ENCODE measurements at places on chromosomes 4 and X. TPM values are rescaled to one million over a fixed set of nuclear protein-coding genes. Genes with fewer than 3 reads are reported as not detected.

Gene ZNF141
- 36.3 TPM for total RNA-seq

Gene ARHGAP6
- total RNA-seq, result 2.3 TPM

Gene HPGDS
- total RNA-seq, result not detected

Gene MAGEB17
- total RNA-seq, result not detected

Gene PNMA6E
- total RNA-seq, result not detected

GRCh38 chr4:17605236-17605635, 9.2 kb upstream of the MED28 start:
- H3K27ac ChIP-seq, result no peak overlapping the region
- peaks cover 2% of the 10 kb centered on the region for H3K36me3 ChIP-seq
- H3K4me1 ChIP-seq, result no peaks in the 10 kb centered on the region
- no peak overlapping the region for H3K4me3 ChIP-seq
- DNase-seq, result no peak
- no peaks in the 10 kb centered on the region for H3K27me3 ChIP-seq

DNA sequence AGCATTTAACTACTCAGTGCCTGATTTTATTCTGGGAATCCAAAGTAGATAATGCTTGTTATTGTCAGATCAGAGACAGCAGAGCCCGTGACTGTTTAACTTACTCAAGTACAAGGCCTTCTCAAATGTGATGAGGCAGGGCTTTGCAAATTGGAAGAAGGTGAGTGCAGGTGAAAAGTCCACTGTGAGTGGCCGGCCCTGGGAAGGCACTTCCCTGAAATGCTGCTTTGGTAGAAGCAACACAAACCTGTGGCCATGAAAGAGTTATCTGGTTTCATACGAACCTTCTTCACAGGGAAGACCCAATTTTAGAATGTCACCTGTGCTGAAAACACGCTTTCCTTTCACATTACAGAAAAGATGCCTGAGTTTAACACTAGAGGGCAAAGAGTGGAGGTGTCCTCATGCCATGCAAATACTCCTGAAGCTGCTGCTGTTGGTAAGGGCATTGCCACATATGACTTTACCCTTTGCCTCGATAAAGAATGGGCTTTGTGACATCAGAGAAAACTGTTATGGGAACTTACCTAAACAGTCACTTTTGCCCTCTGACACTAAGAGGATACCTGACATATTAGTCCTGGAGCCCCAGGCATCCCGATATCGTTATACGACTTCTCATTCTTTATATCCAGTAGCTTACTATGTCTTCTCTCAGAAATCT, 8.0 kb downstream of the PPARGC1A start:
- H3K4me1 ChIP-seq, result peaks cover 11% of the 10 kb centered on the region
- H3K27me3 ChIP-seq, result no peaks in the 10 kb centered on the region
- H3K27ac ChIP-seq, result no peak overlapping the region
- DNase-seq, result no peak

GRCh38 chr4:117328333-117328732, 243.0 kb upstream of the TRAM1L1 start:
- peaks cover 2% of the 10 kb centered on the region for H3K36me3 ChIP-seq
- DNase-seq, result no peak
- no peak overlapping the region for H3K4me3 ChIP-seq
- no peaks in the 10 kb centered on the region for H3K27me3 ChIP-seq
- no peaks in the 10 kb centered on the region for H3K4me1 ChIP-seq

GRCh38 chr4:183600189-183600685, 58.7 kb downstream of the RWDD4 start:
- no peak for DNase-seq
- H3K27ac ChIP-seq, result no peak overlapping the region
- H3K4me1 ChIP-seq, result peaks cover 12% of the 10 kb centered on the region
- no peaks in the 10 kb centered on the region for H3K27me3 ChIP-seq
- no peak overlapping the region for H3K4me3 ChIP-seq

GRCh38 chr4:109864134-109864533, 16.2 kb downstream of the LRIT3 start:
- no peak for DNase-seq
- no peak overlapping the region for H3K27ac ChIP-seq
- H3K27me3 ChIP-seq, result no peaks in the 10 kb centered on the region
- H3K4me3 ChIP-seq, result no peak overlapping the region
- H3K4me1 ChIP-seq, result no peaks in the 10 kb centered on the region

- no peak overlapping the region for H3K4me3 ChIP-seq
- no peak overlapping the region for H3K27ac ChIP-seq
- no peaks in the 10 kb centered on the region for H3K27me3 ChIP-seq
- no peak for DNase-seq
- no peaks in the 10 kb centered on the region for H3K4me1 ChIP-seq
These were observed 31.7 kb downstream of the IGSF1 start for GRCh38 chrX:131257367-131257766.

DNA sequence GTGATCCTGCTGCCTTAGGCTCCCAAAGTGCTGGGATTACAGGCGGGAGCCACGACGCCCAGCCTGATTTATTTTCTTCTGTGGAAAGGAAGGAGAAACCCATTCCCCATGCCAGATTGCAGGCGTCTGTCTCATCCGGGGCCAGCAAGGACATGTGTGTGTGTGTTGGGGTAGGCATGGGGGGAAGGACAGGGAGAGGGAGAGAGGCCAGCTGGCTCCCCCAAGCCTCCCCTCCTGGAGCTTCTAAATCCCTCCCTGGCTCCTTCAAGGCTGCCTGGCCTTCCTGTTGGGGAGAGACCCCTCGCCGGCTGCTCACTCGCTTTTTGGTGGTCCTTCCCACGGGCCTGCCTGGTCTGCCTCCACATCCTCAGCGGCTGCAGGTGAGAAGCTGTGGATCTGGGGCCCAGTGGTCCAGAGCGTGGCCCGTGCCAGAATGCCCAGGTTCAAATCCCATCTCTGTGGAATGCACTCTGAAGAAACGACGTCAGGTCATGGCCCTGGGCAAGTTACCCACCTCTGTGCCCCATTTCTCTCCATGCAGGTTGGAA, 1.3 kb upstream of the PLXNB3 start:
- H3K27me3 ChIP-seq, result no peaks in the 10 kb centered on the region
- DNase-seq, result no peak
- H3K36me3 ChIP-seq, result peaks cover under 1% of the 10 kb centered on the region
- no peak overlapping the region for H3K4me3 ChIP-seq
- no peak overlapping the region for H3K27ac ChIP-seq

DNA sequence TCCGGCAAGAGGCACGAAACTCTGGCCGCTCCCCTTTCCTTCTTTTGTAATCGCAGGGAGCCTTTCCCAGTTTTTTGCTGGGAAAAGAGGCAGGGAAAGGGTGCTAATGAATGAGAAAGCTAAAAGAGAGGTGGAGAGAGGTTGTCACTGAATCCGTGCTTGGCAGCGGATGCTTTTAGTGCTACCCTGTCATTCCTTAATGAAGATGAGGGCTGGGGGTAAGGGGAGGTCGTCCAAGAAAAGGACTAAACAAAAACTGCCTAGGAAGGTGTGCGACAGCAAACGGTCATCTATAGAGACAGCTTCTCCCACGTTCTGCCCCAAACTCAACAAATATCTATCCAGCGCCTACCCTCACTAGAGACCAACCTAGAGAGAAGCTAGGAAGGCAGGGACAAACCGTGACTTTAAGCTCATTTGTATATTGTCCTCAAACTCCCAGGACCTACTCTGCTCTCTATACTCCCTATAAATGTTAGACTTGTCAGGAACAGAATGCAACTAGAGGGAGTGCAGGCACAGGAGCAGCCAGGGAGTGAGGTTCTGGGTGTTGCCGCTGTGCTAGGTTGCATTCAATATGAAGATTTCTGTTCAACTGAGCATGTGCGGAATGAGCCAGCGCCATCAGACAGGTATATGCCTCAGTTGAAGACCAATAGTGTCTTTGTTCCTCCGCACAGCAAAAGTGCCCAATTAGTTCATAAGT, 777 bp upstream of the CASK start:
- H3K27me3 ChIP-seq, result no peaks in the 10 kb centered on the region
- no peaks in the 10 kb centered on the region for H3K36me3 ChIP-seq
- peaks cover 18% of the 10 kb centered on the region for H3K4me1 ChIP-seq

DNA sequence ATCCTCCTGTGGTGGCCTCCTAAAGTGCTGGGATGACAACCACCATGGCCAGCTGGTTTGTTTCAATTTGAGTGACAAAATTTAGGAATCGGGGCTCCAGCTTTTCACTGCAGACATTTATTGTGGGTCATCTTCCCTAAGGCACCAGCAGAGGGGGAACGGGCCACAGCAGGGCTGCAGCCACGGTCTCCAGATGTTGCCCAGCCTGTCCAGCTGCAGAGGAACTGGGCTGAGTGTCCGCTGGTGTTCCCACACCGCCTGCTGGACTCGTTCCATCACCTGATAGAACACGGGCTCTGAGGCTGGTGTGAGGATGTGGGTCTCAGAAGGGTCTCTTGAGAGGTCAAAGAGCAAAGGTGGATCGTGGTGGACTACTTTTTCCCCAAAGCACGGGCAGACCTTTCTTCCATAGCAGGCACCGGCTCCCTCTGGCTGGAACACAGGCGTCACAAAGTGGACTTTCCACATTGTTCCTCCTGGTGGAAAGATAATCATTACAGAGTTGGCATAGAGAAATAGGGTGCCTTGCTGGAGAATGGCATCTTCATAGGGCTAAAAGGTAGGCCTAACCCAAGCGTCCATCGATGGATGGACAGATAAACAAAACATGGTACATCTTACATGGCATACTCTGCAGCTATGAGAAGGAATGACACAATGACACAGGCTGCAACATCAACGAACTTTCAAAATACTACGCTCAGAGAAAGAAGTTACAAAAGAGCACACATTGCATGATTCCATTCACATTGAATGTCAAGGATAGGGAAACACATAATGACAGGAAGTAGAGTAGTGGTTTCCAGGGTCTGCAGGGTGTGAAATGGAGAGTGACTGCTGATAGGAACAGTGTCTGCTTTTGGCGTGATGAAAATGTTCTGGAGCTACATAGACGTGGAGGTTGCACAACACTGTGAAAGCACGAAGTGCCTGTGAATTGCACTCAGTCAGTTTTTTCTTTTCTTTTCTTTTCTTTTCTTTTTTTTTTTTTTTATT, 5.9 kb upstream of the ARSD start:
- H3K27ac ChIP-seq, result no peak overlapping the region
- peaks cover 20% of the 10 kb centered on the region for H3K36me3 ChIP-seq
- DNase-seq, result no peak
- peaks cover 5% of the 10 kb centered on the region for H3K4me1 ChIP-seq

GRCh38 chrX:120512627-120513026, 43.5 kb upstream of the LAMP2 start:
- H3K4me3 ChIP-seq, result no peak overlapping the region
- no peaks in the 10 kb centered on the region for H3K36me3 ChIP-seq
- no peaks in the 10 kb centered on the region for H3K27me3 ChIP-seq
- no peak overlapping the region for H3K27ac ChIP-seq
- no peak for DNase-seq
- H3K4me1 ChIP-seq, result no peaks in the 10 kb centered on the region

DNA sequence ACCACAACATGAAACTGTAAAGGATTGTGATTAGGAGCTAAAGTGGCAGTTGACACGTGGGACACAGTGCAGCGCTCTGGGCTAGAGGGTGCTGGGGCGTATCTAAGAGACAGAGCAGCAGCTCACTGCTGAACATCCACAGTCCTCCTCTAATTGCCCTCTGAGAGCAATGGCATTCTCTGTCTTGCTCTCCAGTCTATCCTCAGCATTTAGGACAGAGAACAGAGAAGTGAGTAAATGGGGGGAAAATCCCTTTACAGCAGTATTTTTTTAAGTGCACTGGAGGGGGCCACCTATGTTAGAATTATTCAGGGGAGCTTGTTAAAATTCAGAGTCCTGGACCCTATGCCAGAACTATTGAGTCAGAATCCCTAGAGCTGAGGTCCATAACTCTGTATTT, 4.2 kb upstream of the TMEM154 start:
- no peak overlapping the region for H3K4me3 ChIP-seq
- peaks cover 17% of the 10 kb centered on the region for H3K27me3 ChIP-seq
- peaks cover 29% of the 10 kb centered on the region for H3K4me1 ChIP-seq
- no peak for DNase-seq
- H3K36me3 ChIP-seq, result no peaks in the 10 kb centered on the region
- H3K27ac ChIP-seq, result no peak overlapping the region

DNA sequence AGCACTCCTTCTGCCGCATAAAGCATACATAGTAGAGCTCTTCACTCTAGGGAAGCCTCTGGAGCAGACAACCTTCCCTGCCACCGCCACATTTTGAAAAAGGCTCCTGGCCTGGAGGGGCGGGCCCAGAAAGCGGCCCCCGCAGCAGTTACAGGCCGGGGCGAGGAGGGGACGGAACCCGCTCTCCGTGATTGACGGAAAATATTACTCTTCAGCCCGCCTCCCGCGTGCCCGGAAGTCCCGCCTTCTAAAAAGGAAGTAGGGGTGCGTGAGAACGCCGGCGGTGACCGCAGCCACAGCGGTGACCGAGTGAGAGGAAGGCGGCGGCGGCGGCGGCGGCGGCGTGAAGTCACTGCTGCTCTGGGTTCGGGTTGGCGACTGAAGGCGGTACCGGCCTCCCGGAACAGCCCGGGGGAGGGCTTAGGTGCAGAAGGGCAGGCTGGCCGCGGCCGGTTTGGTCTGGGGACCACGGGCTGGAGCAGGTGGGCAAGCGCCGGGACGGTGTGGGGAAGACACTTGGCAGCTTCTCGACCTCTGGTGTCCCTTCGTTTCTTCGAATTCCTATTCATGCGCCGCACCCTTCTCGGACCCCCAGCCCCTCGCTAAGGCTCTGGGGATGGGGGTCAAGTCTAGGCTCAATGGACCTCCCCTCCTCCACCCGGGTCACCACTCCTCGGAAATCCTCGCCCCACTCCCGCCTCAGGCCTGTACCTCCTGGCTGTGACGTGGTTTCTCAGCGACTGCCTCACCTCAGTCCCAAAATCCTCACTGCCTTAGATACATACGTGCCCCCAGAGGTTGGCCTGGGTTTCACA, at the start of gene HCCS:
Gene HCCS, plus strand, starts transcription at position 296 of the 815 bp plus-strand sequence. CDS start 729 bp downstream, outside the sequence.
- peaks cover 6% of the 10 kb centered on the region for H3K4me1 ChIP-seq
- H3K36me3 ChIP-seq, result peaks cover 3% of the 10 kb centered on the region
- no peaks in the 10 kb centered on the region for H3K27me3 ChIP-seq
- H3K4me3 ChIP-seq, result no peak within 1 kb of the TSS

DNA sequence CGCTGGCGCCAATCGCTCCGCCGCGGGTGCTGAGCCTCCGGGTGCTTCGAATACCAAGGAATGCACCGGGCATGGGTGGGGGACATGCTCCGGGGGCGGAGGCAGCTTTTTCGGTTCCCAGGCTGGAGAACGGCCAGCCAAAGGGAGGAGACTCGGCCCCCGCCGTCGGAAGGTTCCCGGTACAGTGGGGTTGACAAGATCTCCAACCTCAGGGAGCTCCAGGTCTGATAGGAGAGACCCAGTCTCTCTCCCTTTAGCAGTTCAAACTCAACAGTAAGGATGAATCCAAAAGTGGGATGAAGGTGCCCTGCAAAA, 29.1 kb upstream of the BCORL1 start:
- peaks cover 3% of the 10 kb centered on the region for H3K36me3 ChIP-seq
- H3K4me1 ChIP-seq, result peaks cover 42% of the 10 kb centered on the region
- H3K27ac ChIP-seq, result no peak overlapping the region
- peaks cover 11% of the 10 kb centered on the region for H3K27me3 ChIP-seq
- DNase-seq, result no peak

- no peak for DNase-seq
- H3K27me3 ChIP-seq, result no peaks in the 10 kb centered on the region
- no peaks in the 10 kb centered on the region for H3K36me3 ChIP-seq
- H3K4me1 ChIP-seq, result no peaks in the 10 kb centered on the region
- no peak overlapping the region for H3K27ac ChIP-seq
These were observed 48.4 kb downstream of the RWDD4 start for GRCh38 chr4:183610613-183611012.

Data from neural crest cell (in vitro differentiated cells).